RPMI7951 (cell line): ENCODE measurements at places on chromosomes 3 and 15.

DNA sequence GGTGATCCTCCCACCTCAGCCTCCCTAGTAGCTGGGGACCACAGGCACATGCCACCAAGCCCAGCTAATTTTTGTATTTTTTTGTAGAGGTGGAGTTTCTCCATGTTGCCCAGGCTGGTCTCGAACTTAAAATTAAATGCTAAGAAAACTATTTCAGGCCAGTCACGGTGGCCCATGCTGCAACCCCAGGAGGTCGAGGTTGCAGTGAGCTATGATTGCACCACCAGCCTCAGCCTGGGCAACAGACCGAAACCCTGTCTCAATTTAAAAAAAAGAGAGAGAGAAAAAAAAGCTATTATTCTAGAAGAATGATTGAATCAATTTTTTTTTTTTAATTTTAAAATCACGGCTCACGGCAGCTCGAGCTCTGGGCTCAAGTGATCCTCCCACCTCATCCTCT is 4.7 kb downstream of the SLC51A start:
- DNase-seq, result no peak

DNA sequence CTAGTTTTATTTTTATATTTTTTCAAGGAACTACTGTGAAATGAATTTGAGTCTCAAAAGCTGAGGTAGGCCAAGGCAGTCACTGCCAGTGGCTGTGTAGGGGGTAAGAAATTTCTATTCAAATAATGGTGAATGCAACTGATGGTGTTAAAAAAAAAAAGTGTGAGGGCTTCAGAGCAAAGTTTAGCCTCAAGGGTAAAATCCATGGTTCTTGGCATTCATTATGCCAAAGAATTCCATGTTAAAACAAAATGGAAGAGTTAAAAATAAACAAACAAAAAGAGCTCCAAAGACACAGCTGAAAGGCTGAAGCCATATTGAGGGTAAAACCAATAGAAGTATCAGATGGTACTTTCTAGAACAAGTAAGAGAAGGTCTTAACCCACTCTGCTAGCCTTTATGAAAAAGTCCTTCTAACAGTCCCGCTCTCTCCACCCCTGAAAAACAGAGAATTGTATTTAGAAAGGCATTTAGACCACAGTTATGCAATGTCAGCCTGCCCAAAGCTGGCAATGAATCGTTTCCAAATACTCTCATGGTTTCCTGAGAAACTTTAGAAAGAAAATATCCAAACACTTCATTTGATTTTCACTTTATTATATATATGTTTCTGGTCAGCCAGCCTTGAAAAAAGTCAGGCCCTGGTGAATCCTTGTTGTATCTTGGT is 158.4 kb upstream of the GMNC start:
- DNase-seq, result no peak

DNA sequence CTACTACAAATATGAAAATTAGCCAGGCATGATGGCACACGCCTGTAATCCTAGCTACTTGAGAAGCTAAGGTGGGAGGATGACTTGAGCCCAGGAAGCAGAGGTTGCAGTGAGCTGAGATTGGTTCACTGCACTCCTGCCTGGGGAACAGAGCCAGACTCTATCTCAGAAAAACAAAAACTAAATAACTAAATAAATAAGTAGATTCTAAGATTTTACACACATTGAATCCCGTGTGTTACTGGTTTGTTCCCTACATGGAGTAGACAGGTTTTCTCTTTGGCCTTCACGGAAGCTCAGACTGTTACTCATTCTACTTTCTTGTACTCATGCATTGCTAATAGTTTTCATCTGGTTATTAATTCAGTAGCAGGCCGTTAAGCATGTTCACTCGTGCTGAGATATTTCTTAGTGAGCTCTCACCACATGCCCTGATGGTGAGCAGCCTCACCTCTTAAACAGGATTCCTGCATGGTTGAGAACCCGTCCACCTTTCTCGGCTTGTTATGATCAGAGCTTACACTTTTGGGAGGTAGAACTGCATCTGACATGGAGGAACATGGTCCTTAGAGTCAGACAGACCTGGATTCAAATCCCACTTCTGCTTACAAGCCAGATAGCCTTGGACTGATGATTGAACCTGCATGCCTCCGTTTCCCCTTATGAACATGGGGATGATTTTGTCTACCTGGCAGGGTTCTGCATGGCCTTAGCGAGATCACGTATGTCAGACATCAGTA is 49.1 kb downstream of the CMTM7 start:
- DNase-seq, result no peak

- DNase-seq, result no peak
Observed at GRCh38 chr3:23994244-23994569, 49.1 kb downstream of the NR1D2 start.

- DNase-seq, result no peak
Observed at GRCh38 chr3:169242708-169243513, 420.6 kb downstream of the MECOM start.

DNA sequence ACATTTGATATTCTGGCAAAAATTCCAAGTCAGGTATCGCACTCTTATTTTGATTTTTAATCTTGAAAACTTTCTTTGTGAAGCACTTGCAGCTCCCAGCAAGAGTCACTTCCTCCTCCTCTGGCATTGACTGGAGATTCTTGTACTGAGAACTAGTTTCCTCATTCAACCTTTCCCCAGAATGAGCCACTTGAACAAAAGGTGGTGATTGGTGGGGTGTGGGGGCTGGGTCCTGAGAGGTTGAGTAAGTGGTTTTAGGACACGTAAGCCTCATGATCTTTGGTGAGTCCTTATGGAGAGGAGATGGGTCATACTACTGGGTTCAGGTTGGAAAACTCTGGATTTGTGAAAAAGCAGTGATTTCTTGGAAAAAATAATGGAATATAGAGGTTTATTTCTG is 32.3 kb upstream of the ONECUT1 start:
- no peak for DNase-seq

DNA sequence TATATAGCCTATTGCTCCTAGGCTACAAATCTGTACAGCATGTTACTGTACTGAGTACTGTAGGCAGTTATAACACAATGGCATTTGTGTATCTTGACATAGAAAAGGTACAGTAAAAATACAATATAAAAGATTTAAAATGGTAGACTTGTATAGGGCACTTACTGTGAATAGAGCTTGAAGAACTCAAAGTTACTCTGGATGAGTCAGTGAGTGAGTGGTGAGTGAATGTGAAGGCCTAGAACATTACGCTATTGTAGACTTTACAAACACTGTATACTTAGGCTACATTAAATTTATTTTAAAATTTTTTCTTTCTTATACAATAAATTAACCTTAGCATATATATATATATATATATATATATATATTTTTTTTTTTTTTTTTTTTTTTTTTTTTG is 140.0 kb upstream of the UBE2E1 start:
- DNase-seq, result peak; percentile 23

DNA sequence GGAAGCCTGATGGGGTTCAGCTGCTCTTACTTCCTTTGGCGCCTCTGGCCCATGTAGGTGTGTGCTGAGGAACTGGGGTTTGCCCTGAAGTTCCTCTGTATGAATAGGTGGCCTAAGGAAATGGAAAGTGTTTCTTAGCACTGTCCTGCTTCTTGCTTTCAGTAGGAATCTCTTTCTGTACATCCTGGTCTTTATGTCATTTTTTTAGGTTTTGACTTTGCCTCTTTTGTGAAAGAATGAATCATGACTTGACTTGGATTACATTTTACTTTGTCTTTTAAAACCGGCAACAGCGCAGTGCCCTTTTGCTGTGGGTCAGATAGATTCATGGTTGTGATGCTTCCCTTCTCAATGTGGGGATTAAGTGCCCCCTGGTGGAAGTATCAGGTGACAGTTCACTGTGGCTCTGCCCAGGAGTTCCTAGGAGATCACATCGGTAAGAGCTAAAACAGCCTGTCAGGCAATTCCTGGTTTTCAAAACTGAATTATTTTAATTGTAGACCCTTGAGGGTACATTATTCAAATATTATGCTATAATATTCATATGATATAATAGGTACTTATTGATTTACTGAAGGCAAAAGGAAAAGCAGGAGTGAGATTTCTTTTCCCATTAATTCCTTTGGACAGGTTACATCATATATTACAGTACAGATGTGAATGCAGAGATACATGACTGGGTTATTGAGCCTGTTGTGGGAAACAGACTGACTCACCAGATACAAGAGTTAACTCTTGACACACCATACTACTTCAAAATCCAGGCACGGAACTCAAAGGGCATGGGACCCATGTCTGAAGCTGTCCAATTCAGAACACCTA is 95.4 kb downstream of the HCN4 start:
- peak; percentile 60 for DNase-seq

- DNase-seq, result peak; percentile 33
Observed at GRCh38 chr3:24088782-24089181, 143.7 kb downstream of the NR1D2 start.

- no peak for DNase-seq
Observed at GRCh38 chr3:138031536-138031935, 21.6 kb downstream of the CLDN18 start.

GRCh38 chr15:64816452-64816851 is 9.0 kb downstream of the PIF1 start:
- no peak for DNase-seq

DNA sequence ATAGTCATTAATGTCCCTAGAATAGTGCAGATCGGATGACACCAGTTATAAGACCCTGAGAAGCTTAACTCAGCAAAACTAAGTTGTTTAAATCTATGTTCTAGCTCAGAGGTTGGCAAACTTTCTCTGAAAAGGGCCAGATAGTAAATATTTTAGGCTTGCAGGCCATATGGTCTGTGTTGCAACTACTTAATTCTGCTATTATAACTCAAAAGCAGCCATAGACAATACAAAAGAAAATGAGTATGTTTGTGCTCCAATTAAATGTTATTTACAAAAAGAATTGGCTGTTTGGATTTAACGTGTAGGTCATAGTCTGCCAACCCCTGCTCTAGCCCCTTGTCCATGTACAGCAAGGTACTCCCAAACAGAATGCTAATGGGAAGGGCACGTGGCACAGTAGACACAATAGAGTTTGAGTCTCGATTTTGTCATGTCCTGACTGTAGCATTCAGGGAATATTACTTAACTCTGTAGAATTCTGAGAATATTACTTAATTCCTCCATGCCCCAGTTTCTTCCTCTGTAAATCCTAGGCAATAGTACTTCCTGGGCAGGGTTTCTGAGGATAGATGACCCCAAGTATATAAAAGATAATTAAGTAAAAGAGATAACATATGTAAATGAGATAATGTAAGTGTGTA is 70.5 kb upstream of the ATP2C1 start:
- DNase-seq, result no peak

GRCh38 chr3:49476563-49476962 is 6.5 kb downstream of the DAG1 start:
- peak; percentile 73 for DNase-seq

DNA sequence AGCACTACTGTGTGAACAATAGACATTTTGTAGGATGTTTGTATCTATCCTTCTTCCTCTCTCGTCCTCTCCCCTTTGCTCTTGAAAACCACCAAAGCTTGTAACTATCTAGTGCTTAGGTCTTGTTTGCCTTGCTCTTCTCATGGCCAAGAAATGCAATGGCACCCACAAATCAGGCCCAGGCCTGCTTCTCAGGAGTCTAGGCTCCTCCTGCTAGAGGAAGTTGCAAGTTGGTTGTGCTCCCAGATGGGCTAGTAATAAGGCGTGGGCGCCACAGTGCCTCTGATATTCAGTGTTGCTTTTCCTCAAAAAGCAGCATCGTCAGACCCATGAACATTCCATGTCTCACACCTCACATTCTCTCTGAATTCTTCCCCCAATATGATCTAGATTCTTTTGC is 28.7 kb downstream of the ZNF385D start:
- no peak for DNase-seq

GRCh38 chr15:41957021-41957897 is 15.1 kb downstream of the EHD4 start:
- no peak for DNase-seq

- DNase-seq, result no peak
Observed at GRCh38 chr3:126375835-126376331, 18.7 kb upstream of the KLF15 start.

DNA sequence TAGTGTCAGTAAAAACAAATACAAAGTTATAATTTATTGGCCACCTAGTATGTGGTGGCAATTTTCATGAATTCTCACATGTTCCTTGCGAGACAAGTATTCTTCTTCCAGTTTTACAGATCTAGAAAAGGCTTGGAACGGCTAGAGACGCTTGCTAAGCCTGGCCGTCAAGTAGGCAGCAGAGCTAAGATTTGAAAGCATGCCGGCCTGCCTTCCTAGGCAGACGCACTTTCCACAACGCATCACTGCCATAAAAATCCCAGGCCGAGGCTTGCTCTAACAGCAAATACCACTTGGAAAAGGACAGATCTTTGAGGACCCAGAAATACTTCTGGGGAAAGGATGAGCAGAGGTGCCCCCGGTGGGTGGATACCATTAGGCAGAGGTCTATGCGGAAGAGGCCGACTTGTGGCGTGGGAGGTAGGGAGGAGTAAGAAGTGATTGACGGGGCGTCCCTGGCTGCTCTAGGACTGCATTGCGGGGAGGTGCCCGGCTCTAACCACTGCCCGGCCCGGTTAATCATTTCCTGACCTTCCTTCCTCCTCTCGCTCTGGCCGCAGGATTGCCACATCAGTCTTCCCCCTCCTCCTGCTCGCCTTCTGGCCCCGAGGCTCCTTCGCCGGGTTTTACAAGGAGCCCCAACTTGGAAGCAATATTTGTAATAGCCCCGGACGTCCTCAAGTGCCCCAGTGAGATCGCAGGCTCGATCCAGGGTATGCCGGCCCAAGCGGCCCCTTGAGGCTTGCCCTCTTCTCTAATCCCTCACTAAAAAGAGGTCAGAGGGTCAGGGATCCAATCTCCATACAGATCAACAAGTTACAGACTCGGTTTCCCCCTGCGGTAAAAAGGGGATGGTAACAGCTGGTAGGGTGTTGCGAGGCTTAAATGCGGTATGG is 1.3 kb upstream of the USP3 start:
- DNase-seq, result peak; percentile 88

GRCh38 chr3:177141899-177142646 is 55.2 kb downstream of the TBL1XR1 start:
- no peak for DNase-seq

DNA sequence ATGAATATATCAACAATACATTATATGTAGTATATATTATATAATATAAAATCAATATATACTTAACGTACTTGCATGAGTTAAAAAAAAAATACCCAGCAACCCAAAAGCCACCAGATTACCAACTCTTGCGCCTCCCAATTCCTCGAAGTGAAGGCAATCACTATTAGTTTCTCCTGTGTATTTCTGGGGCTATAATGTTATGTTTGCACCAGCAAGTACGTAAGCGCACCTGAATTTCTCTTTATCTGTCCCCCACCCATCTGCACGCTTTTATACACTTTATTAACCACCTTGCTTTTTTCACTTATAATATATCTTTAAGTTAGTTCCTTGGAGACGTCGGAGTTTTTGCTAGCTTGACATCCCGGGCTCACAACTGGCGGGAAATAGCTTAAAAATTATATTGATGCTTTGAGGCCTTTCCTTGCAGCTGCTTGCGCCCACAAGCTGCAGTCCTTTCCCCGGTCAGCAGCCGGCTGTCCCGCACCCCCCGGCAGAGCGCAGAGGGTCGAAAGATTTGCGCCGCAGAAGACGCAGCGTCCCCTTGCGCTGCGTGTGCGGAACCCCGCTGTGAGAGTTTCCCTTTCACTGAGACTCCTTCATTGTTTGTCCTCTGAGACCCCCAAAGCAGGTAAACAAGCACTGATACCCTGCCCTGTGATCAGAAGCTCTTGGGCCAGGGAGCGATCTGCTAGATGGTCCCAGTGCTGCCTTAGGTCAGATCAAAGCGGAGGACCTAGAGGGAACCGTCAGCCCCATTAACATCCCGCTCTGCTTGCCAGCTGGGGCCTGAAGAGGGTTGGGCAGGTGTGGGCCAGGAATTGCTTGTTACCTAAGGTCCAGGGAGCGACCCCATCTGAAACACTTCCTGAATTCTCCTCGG is 8.9 kb upstream of the EOMES start:
- no peak for DNase-seq
